Stimulated activated CD8-positive, alpha-beta memory T cell treated with anti-CD3 and anti-CD28 coated beads, Interleukin-15, amount 100 ng/mL, for 24 hours (primary cell): ENCODE measurements at places on chromosomes 12 and 14.

DNA sequence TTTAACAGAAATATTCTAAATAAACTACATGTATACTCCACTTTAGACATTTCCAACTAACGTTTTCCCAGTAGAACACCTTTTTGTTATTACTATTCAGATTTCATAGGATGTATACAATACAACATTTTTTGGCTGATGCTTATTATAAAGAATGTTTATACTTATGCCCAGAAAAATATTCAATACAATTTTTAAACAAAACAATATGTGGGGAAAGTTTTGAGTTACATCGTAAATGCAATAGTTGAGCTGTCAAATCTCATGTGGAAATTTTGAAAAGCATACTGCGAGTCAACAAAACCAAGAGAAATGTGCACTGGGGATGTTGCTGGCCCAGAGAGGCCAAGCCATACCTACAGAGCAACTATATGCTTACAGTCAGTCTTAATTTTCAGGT is 18.2 kb upstream of the MON2 start:
- DNase-seq = no peak

- no peak for DNase-seq
Observed at GRCh38 chr12:75444429-75445136, 36.0 kb upstream of the GLIPR1 start.

GRCh38 chr14:96105926-96106441 is 66.8 kb downstream of the C14orf132 start:
- no peak for DNase-seq

DNA sequence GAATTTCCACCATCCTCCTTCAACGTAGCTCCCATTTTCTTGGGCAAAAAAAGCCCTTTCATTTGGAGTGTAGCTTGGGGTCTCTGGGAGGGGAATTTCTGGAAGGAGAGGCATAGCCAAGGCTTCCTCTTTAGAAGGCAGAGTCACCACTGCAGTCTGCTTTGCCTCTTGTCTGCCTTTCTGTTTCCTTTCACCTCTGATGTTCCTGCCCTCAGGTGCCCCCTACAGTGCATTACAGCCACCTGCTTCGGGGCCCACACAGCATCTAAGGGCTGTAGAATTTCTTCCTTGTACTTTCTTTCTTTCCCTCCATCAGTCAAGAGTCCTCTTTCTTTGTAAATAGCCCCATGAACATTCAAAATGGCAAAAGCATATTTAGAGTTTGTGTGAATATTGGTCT is 1313.9 kb downstream of the TMEM121 start:
- no peak for DNase-seq

GRCh38 chr12:106183735-106184134 is 45.0 kb upstream of the NUAK1 start:
- DNase-seq = no peak

GRCh38 chr12:109435428-109436187 is 41.5 kb downstream of the KCTD10 start:
- no peak for DNase-seq
